ENCODE measurements at places on chromosomes 13 and 19.

DNA sequence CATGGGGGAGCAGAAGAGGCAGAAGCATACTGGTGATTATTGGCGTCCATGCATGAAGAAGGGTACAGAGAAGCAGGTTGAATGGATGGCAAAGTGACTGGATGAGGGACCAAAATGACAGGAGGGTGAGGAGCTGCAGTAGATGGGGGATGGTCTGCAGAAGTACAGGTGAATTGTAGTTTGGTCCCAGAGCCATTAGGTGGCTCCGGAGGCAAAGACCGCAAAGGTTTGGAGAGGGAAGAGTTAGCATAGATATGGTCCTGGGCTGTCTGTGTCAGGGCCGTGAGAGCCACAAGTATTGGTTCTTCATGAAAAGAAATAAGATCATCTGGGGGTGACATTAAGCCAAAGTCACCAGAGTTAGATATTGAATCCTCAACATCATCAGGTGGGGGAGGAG is 59.0 kb upstream of the ZNF726 start:
- DNase-seq = no peak

DNA sequence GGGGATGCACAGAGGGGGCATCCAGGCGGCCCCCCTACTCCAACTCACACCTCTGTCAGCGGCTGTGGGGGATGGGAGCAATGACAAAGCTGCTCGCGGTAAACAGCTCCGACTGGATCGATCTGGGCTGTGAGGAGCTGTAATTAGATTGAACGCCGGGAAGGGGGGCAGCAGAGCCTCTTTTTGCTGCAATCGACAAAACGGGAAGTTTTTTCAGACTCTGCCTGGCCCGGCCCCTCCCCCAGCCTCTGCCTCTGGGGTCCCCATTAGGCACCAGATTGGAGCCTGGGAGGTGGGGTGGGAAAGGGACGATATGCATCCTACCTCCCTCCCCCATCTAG is 16.3 kb downstream of the ONECUT3 start:
- DNase-seq = no peak

DNA sequence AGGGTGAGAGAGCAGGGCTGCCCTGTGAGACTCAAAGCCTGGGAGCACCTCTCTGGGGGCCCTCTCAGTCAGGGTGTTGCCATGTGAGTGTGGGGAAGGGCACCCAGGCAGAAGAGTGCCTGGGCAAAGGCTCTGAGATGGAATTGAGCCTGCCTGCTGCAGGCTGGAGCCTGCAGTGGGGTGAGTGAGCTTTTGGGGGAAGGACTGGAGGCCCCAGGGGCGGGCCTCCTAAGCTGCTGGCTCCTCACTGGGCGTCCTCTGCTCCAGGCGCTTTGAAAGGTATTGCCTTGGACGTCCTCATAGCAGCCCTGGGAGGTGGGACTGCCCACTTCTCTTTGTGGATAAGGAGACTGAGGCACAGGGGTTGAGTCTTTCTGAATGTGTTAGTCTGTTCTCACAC is 60.3 kb downstream of the ARHGEF7 start:
- DNase-seq = no peak

DNA sequence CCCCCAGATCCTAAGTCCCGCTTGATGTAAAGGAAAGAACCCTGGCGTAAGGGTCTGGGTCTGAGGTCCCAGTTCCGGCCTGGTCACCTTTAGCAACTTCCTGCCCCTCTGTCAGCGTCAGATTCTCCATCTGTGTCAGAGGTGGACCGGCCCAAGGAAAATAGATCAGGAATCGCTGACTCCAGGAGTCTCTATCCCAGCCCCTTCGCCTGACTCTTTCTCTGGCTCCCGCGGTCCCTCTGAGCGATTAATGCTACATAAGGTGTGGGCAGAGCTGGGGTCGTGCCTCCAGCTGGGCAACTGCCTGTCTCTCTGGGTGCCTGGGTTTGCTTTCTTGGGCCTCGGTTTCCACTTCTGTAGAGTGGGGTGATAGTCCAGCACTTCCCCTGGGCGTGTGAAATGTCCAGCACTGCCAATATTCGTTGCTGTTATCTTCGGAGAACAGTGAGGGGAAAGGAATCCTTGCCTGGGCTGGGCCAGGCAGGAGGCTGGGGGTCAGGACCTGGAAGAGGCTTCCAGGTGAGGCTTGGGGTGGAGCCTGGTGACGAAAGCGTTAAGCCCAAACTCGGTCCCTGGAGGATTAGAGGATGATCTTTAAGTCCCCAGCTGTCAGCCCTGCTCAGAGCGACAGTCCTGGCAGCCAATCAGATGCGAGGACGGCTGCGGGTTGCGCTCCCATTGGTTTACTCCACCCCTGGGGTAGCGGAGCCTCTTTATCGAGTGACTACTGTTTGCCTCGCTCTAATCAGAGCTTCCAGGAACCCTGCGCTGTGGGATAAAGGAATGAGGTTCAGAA is 767 bp downstream of the ABCA7 start:
- DNase-seq = peak; percentile 93

All from activated naive CD4-positive, alpha-beta T cell treated with anti-CD3 and anti-CD28 coated beads, Interleukin-2, amount 50 U/mL, for 72 hours (primary cell).